ENCODE measurements at places on chromosomes 13 and 19. TPM values are rescaled to one million over a fixed set of nuclear protein-coding genes. Genes with fewer than 3 reads are reported as not detected.

The CYTH2 gene
- total RNA-seq: 87.4 TPM

GRCh38 chr13:103395139-103395538 lies 328.9 kb upstream of the SLC10A2 start:
- no peak for DNase-seq

The LIN7B gene
- 32.2 TPM for total RNA-seq

- no peak for DNase-seq
Measured at GRCh38 chr19:16363133-16363851, 38.7 kb downstream of the KLF2 start.

The MISP3 gene
- 2.8 TPM for total RNA-seq

Measured in G401 (cell line).